Femur (tissue), 1 donor: ENCODE measurements at places on chromosomes 12 and 14.

DNA sequence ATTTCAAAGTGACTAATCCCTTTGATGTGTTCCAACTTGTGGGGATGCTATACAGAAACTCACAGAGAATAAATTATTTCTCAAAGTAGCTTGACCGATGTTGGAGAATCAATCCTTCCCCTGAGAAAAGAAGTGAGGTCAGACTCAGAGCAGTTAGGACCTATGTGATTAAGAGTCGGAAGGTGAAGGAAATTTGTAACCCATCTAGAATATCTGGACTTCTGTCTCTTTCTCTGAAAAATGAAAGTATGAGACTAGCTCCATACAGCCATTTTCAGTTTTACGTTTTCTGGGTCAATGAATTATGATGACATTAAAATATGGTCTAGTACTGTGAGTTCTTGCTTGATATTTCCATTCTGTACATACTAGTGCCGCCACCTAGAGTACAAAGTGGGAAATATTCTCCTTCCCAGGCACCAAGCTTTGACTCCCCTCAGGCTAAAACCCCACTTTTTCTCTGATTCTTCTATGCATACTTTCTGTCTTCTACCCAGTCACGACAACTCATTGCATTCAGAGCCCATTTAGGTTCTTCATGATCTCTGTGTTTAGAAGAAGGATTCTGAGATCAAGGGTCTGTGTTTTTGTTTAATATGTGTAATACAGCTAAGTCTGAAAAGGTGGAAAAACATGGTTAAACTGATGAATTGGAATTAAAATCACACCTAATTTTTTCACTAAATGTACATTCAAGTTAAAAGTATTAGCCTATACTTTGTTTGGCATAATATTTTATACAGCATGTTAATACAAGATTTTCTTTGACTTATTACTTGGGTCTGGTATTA, 6.9 kb upstream of the NTS start:
- peak; percentile 34 for DNase-seq

DNA sequence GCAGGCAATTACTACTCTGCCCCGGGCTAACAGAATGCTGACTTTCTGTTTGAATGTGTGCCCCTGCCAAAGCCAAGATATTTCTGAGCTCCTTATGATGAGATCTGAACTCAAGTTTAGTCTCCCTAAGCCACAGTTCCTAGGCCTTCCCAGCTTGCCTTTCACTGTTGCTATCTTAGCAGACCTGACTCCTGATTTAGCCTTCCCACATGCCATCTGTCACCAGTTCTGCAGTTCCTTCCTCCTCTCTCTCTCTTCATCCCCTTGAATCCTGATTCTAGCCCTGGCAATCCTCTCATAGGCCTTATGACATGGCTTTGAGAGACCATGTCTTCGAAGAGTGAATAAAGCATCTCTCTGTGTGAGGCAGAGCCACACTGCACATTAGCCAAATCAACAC, 12.5 kb upstream of the SAMD4A start:
- no peak for DNase-seq

DNA sequence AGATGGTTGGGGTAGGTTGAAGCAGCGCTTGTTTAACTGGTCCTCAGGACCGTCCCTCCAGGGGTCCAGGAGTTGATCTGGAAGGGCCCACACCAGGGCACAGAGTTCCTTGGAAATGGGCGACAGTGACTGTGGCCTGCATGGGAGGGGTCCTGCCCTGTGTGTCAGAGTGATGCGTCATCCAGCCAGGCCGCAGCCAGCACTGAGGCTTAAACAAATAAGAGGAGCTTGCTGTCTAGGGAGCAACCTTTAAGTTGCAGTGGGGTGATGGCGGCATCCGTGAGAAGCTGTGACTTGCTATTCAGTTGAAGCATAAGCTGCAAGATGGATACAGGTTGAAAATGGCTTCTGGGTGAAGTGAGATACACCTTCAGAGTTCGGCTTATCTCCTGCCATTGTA, 20.2 kb downstream of the DCAF4 start:
- no peak for DNase-seq

DNA sequence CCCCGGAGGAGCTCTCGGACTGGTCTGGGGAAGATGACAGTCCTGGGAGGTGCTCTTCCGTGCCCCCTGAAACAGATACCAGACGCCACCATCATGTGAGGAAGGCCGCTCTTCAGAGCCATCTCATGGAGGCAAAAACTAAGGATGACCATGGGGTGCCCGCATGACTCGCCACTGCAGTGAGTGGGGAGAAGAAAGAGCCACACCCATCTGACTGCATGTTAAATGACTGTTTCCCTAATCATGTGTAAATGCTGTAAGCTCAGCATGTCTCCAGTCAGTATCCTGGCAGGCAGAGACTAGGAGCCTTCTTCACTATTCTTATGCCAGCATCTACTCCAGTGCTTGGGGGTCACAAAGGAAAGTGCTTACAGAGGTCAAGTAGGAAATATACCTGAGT, 4.0 kb downstream of the STON2 start:
- no peak for DNase-seq

DNA sequence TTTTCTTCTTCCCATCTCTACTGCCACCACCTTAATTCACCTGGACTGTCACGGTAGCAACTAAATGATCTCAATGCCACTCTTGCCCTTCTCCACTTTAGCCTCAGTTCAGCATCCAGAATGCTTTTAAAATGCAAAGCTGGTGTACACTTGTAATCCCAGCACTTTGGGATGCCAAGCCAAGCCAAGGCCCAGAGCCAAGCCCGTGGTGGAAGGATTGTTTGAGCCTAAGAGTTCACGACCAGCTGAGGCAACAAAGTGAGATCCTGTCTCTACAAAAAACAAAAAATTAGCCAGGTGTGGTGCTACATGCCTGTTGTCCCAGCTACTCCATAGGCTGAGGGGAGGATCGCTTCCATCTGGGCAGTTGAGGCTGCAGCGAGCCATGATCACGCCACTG, 5.9 kb downstream of the CIPC start:
- no peak for DNase-seq

DNA sequence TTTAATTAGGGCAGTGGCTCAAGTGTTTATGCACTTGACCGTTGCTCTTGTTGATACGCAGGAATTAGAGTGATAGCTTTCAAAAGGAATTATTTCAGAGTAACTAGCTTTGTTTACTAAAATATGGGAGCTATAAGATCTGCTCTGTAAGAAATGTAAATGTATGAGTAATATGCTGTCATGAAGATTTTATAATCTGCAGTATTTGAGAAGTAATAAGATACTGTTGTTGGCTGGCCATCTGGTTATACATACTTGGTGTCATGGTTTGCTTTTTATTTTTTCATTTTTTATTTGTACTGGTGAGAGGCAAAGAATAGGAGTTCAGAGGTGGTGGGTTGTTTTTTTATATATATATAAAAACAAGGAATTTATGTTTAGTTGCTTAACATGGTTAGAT, 58.5 kb downstream of the PLXNC1 start:
- no peak for DNase-seq

- DNase-seq: no peak
These were observed 9.4 kb downstream of the GCH1 start for GRCh38 chr14:54893151-54893760.

GRCh38 chr12:105099356-105099755, 8.2 kb upstream of the WASHC4 start:
- no peak for DNase-seq

GRCh38 chr14:105309371-105309770, 5.2 kb upstream of the PACS2 start:
- no peak for DNase-seq

DNA sequence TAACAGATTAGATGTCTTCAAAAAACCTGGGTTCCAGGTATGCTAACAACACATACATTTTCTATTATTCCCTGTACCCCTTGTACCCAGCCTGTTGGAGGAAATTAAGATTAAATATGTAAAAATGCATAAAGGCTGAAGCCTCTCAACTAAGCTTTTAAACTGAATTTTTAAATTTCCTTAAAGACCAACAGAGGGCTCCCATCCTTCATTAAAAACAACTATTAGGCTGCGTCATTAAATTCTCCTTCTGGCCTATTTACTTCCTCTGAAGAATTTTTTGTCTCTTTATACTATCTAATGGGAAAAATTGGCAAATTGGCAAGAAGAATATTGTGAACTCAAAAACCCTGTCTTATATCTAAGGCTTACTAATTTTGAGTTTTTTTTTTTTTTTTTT, 21.8 kb downstream of the SENP1 start:
- DNase-seq: no peak

DNA sequence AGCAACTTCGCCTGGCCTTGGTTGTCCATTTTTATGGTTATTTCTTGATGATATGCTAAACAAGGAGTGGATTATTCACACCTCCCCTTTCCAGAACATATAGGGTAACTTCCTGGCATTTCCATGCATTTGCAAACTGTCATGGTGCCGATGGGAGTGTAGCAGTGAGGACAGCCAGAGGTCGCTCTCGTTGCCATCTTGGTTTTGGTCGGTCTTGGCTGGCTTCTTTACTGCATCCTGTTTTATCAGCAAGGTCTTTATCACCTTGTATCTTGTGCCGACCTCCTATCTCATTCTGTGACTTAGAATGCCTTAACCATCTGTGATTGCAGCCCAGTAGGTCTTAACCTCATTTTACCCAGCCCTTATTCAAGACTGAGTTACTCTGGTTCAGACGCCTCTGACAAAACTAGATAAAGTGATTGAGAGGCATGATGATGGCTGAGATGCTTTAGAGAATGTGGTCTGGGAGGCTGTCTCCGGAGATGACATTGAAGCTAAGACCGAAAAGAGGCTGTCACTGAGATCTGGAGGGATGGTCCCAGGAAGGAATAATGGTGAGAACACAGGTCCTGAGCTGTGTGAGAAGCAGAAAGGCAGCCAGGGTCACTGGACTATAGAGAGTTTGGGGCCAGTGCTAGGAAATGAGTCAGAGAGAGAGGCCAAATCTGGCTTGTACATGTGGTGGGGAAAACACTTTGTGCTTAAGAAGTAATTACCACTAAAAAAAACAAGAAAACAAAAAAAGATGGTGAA, 2.9 kb downstream of the GLT1D1 start:
- DNase-seq: no peak

- DNase-seq: no peak
These were observed 163.5 kb downstream of the CCER1 start for GRCh38 chr12:90791445-90791844.

- DNase-seq: peak; percentile 96
These were observed at the start of gene CNIH1 for GRCh38 chr14:54440873-54441868. TSS of gene CNIH1 (minus strand) at chr14:54441374. CDS start at chr14:54441327, 47 bp downstream.

DNA sequence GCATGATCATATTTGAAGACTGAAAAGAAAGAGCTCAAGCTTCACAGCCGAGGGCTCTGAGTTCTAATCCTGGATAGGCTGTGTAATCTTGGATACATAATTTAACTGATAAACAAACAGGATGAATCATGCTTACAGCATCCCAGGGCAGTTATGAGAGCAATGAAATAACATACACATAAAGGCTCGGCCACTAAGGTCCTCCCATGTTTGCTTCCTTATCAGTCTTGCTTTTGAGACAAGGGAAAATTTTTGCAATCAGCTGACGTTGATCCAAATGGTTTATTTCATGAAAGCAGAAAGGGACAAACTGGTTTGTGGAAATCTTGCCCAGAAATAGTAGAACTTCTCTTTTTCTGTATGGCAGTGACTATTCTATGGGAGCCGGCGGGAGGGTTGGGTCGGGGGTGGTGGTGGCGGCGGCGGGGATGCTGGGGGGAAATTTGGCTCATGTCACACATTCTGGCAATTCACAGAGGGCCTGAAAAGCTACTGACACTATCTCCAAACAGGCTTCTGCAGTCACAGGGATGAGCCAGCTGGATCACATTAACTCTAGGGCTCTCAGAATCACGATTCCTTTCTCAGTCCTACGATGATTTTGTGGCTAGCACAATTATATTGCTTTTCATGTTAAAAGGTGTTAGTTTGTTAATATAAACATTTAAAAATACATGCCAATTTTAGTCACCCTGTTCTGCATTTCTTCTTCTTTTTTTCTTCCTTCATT, 124.5 kb downstream of the SLC8A3 start:
- no peak for DNase-seq

DNA sequence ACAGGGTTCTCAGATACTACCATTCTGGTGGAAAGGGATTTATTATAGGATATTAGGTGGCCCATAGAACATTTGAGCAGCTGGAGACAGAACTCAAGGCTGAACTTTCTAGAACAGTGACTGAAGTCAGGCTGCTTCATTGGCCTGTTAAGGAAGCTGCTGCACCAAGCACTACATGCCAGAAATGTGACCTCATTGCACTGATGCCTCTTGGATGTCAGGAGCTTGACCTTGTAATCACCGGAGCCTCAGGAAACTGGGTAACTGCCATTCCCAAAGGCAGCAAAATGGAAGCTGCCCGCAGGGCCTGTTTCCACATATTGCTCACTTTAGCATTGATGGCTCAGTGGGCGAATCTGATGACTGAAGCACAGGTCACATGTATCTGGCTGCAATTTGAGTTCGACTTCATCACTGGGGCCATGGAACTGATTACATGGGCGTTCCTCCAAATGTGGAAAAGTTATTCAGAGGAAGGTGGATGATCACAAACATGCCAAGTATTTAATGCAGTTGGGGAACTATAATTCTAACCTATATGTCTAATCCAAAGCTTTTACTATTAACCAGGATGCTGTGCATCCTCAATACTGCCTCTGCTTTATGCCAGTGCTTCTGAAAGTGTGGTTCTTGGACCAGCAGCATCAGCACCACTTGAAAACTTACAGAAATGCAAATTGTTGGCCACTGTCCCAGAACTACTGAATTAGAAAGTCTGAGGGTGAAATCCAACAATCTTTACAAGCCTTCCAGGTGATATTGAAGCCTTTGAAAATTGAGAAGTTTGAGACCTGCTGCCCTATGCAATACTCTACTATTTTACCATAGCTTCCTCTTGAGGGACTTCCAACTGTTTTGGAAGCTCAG, 337.2 kb upstream of the NAV3 start:
- no peak for DNase-seq

- DNase-seq: no peak
These were observed 3.9 kb upstream of the NR2C1 start for GRCh38 chr12:95077341-95077740.

DNA sequence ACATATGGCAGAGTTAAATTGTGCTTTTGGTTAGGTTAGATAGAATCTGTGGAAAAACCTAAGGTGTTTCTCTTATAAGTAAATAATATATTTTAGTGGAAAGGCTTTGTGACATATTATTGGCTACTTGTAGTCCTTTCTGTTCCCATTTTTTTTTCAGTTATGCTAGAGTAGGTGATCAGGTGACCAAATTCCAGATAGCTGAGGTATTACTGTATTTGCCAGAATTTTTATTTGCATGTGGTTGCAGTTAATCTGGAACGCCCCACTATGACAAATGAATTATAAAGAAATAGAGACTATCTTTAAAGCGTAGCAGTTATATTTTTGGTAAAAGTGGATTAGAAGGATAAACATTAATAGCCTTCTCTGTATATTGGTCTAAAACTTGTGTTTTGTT, 52.0 kb downstream of the ARHGAP5 start:
- DNase-seq: no peak

GRCh38 chr14:80944861-80945617, 3.5 kb upstream of the CEP128 start:
- no peak for DNase-seq

- no peak for DNase-seq
These were observed 33.0 kb downstream of the CYP46A1 start for GRCh38 chr14:99716850-99717681.

GRCh38 chr14:70425354-70425753, 8.5 kb upstream of the SYNJ2BP start:
- DNase-seq: peak; percentile 35
